Fibroblast of skin of left biceps (primary cell): ENCODE measurements at places on chromosomes 1 and 21.

DNA sequence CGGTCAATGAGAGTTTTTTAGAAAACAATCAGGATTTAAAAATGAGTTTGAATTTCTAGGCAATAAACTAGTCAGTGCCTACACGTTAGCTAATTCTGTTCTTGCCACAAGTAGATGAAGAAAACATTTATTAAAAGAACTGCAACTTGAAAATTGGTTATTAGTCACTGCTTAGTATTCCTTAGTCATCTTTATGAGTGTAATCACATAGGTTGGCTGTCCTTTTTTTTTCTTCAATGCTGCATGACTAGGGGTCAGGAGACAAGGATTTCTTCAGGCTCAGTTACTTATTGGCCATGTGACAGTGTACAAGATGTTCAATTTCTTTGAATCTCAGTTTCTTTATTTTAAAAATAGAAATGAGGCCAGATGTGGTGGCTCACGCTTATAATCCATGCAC lies 17.1 kb downstream of the SOAT1 start:
- peak; percentile 34 for DNase-seq

DNA sequence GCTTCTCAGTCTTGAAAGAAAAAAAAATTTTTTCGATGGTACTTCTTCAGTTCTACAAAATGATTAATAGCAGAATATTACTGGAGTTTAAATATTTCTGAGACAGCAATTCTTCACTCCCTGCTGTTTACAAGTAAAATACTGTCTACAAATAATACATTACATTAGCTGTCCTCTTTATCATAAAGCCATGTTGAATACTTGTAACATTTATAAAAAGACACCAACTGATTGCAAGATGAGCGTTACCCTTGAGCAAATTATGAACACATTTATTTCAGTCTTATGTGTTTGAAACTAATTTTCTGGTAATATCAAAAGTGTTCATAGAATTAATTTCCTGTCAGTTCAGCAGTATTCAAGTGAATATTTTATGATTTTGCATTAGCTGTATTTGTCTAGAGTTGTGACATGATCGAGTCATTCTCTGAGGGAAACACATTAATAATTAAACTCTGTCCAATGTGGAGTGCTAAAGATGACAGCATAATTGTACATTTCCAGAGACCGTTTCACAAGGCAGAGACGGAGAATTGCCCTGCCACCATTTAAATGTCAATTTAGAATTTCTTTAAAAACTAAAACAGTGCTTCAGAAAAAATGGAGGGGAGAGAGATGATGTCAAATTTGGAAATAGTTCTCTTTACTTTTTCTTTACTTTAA lies 1359.0 kb upstream of the ADGRL4 start:
- no peak for DNase-seq

- DNase-seq: no peak
Measured at GRCh38 chr1:7886405-7886745, 33.5 kb upstream of the UTS2 start.

DNA sequence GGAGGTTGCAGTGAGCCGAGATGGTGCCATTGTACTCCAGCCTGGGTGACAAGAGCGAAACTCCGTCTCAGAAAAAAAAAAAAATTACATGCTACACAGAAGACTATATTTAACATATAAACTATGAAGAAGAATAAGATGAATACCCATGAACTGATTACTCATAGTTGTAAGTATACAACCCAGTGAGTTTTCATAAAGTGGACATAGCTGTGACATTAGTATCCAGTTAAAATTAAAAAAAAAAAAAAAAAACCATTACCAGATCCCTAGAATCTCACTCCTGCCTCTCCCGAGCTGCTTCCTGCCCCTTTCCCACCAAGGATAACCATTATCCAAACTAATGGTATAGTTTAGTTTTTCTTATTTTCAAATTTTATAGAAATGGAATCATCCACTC lies 37.4 kb downstream of the UBE4B start:
- DNase-seq: no peak

- DNase-seq: peak; percentile 15
Measured at GRCh38 chr1:52056937-52057231, 789 bp downstream of the BTF3L4 start.
